A549 treated with DMSO at 1 μM for 4 hours (cell line): ENCODE measurements at places on chromosomes 5 and 9. TPM values are rescaled to one million over a fixed set of nuclear protein-coding genes. Genes with fewer than 3 reads are reported as not detected.

The ANKRD20A1 gene
- total RNA-seq = 0.67 to 1.2 TPM (median 1.0 TPM) in 5 replicates

The OR2V2 gene
- not detected in 5 replicates for total RNA-seq

The ETF1 gene
- total RNA-seq = 123 to 152 TPM (median 137 TPM) in 5 replicates

The BAAT gene
- 0.40 to 0.67 TPM (median 0.57 TPM) in 5 replicates for total RNA-seq

The TRIM23 gene
- total RNA-seq = 6.3 to 9.2 TPM (median 7.9 TPM) in 5 replicates

The C9orf153 gene
- 0.14 to 0.65 TPM (median 0.26 TPM) in 3 of 5 replicates, not detected in the others for total RNA-seq

The DEPDC1B gene
- 15.8 to 19.5 TPM (median 19.2 TPM) in 5 replicates for total RNA-seq

The SURF4 gene
- 190 to 220 TPM (median 208 TPM) in 5 replicates for total RNA-seq

The IRX1 gene
- not detected in 5 replicates for total RNA-seq

The ENTREP1 gene
- total RNA-seq = 0.39 to 0.58 TPM (median 0.48 TPM) in 5 replicates

The GRAMD2B gene
- 0.60 to 1.2 TPM (median 0.95 TPM) in 5 replicates for total RNA-seq

The PCDHGA9 gene
- total RNA-seq = 0.04 to 0.09 TPM (median 0.06 TPM) in 4 of 5 replicates, not detected in the other

The FAM221B gene
- total RNA-seq = not detected in 5 replicates
